ENCODE measurements at places on chromosomes 16 and 17.

DNA sequence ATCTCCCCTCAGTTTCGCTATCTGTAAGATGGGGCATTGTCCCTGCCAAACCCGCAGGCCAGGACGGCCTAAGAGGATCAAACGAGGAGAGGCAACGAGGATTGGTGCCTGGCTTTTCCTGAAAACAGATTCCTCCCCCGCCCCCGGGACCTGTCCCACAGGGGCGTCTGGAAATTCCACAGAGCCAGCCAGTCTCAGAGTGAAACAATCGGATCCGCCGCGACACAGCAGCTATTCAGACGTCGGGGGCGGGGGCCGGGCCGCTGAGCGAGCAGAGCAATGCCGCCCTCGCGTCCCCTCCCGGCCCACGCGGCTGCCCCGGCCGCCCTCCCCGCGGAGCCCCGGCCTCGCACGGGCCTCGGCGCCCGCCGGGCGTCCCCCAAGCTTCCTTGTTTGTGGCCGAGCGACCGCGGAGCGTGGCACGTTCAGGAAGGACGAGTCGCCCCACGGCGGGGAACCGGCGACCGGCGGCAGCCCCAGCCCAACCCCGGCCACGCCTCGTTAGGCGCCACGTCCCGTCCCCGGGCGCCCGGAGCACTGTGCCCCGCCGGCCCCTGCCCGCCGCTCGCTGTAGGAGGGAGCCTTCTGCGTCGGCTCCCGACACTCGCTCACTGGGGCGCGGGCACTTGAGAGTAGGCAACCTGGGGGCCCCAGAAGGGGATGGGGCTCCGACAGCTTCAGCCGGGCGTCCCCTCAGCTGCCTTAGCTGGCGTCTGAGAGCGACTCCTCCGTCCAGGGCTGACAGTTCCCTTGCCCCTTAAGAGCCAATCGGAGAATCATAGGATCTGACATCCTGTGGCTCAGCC, 29.6 kb upstream of the PHOSPHO1 start:
- no peak for DNase-seq

DNA sequence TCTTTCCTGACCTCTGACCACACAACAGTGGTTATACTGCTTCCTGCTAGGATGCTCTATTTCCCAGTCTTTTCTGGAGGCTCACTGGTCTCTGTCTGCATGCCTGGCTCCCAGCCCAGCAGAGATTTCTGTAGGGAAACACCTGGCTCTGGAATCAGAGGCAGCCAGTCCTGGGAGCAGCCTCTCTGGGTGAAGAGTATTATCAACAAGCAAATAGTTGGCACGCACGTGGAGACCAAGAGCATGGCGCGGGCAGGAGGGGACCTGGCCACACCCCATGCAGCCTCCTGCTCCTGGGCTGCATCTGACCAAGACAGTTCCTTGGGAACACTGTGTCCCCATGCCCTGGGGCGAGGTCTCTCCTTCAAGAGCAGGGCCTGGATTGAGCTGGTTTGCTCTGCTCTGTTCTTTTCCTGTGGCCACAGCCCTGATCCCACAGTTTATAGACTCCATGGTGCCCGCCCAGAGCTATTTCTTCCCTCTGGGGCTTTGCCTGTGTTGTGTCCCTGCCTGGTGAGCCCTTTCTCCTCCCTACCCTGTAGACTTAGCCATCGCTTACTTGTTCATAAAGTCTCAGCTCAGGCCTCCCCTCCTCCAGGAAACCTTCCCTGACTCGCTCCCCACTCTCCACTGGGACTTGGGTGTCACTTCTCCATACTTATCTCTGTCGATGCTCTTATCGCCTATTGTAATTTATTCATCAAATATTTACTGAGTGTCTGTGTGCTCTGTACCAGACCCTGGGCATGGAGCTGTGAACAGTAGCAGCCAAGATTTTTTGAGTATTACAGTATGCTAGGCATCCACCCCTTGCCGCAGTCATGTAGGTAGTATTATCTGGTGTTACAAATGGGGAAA, 60.6 kb downstream of the SCNN1B start:
- no peak for DNase-seq

DNA sequence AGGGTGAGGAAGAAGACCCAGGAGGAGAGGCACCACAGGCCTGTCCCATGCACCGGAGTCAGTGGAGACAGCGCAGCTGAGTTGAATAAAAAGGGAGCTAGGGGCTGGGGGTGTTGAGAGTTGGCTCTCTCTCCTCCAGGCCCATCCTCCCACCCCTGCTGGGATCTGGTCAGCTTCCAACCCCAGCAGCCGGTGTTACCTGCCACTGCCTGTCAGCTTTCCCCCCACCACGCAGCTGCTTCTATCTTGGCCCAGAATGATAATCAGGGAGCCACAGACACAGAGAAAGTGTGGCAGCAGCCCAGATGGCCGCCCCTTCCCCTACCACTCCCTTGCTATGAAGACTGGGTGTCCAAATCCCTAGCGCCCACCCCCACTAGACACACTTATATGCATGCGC, 120.6 kb upstream of the RPL38 start:
- DNase-seq: no peak

DNA sequence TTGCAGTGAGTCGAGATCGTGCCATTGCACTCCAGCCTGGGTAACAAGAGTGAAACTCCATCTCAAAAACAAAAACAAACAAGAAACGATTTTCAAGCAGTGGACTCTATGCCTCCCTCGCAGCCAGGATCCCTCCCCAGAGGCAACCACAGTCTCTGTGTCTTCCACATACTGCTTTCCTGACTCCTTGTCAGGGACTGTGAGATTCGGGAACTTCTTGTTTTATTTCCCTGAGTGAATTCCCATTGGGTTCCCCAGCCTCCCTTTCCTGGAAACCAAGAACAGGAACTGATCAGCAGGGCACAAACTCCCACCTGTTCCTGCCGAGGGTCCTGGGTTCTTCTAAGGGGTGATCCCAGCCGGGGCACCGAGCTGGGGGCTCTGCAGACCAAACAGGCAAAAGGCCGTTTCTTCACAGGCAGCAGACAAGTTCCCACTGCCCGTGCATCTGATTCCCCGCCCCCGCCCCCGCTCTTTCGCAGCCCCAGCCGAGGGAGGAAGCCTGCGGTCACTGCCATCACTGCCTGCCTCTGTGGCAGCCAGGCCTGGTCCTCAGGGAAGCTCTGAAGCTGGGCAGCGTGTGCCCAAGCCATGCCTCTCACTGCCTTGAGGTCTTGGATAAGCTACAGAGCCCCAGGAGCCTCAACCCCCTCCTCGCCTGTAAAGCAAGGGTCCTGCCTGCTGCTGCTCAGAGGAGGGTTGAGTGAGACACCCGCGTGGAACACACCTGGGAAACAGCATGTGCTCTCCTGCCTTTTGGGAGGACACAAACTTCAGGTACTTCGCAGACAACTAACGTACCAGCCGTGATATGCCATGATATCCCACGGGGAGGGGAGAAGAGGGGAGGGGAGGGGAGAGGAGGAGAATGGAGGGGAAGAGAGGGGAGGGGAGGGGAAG, 5.5 kb upstream of the PIEZO1 start:
- DNase-seq: no peak

GRCh38 chr16:49810831-49811230, 45.1 kb downstream of the ZNF423 start:
- DNase-seq: no peak

GRCh38 chr16:81676883-81677737, 102.0 kb upstream of the PLCG2 start:
- DNase-seq: no peak

DNA sequence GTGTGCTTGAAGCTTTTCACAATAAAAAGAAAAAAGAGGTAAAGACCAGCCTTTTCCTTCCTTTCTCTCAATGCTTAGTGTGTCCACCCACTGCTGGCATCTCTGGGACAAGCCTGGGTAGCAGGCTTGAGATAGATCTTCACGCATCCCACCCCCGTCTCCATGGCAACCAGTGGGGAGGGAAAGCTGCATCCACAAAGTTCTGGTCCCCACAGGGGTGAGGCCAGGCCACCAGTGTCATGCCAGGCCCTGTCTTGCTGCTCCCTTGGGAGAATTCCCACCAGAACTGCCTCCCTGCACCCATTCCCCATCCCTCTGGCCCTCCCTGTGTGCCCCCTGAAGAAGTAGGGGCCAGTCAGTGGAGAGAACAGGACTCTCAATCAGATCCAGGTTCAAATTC, 259.9 kb downstream of the MRTFB start:
- no peak for DNase-seq

GRCh38 chr16:83903751-83904150, 4.8 kb downstream of the MLYCD start:
- no peak for DNase-seq

DNA sequence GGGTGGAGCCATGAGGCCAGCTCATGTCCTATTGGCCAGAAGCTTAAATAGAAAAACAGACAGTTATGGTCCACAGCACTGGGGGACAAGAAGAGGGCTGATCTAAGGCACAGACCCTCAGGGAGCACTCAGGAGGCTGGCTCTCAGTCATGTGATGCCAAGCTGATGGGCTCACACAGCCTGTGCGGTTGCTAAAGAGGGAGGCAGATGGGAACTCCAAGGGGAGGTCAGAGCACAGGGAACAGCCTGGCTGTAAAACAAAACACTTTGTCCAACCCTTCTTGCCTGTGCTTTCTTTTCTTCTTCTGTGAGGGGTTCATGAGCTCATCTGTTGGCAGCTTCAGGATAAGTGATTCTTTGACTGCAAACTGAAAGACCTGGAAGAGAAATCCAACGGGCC, 27.2 kb downstream of the CNTNAP1 start:
- no peak for DNase-seq

- no peak for DNase-seq
These were observed 9.7 kb upstream of the ALOX15B start for GRCh38 chr17:8029121-8029520.

DNA sequence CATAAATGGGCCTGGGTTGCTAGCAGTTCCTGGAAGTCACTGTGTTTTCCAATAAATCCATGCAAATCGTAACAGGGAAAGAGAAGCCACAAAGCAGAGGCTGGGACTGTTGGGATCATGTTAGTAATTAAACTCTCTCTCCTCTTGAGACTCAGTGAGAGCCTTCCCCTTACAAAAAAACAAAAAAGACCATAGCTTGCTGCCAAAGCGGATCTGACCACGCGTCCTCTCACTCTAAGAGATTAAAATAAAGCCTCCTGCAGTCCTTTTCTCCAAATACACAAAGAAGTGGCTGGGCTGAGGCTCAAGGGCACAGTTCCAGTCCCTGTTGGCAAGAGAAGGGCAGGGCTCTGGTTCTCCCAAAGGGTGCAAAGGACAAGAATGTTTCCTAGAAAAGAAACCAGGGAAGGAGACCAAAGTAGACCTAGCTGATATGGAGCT, 38.5 kb downstream of the PIGL start:
- DNase-seq: no peak

- no peak for DNase-seq
These were observed 18.9 kb downstream of the TEX2 start for GRCh38 chr17:64244165-64244564.

GRCh38 chr17:1168533-1169220, 11.1 kb downstream of the ABR start:
- DNase-seq: no peak

GRCh38 chr16:47448830-47449575, 11.9 kb downstream of the ITFG1 start:
- DNase-seq: no peak

- no peak for DNase-seq
These were observed 1.9 kb upstream of the CLEC19A start for GRCh38 chr16:19283637-19284036.

DNA sequence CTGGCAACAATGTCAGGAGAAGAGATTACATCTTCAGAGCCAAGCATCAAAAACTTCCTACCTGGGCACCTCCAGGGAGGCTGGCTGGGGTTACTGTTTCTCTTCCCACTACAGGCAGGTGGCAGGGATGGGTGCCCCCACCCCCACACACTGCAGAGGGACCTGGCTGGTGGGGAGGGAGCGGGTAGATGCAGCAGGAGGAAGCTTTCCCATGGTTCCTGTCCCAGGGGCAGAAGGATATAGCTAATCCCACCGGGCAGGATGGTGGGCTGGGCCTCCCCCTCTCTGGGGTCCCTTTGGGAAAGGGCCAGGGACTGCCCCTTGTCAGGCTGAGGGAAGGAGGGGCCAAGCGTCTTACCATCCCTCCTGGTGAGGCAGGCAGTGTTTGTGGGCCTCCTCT, 16.7 kb upstream of the MTMR4 start:
- no peak for DNase-seq

GRCh38 chr17:72266112-72266775, 145.4 kb downstream of the SOX9 start:
- DNase-seq: no peak

- DNase-seq: no peak
These were observed 44.2 kb downstream of the MARF1 start for GRCh38 chr16:15598648-15599190.

- DNase-seq: no peak
These were observed 92.5 kb upstream of the HAS3 start for GRCh38 chr16:69012906-69013305.

GRCh38 chr16:23296994-23297393, 5.1 kb upstream of the SCNN1B start:
- no peak for DNase-seq

GRCh38 chr17:81863833-81864768, 3.8 kb upstream of the P4HB start:
- DNase-seq: no peak

DNA sequence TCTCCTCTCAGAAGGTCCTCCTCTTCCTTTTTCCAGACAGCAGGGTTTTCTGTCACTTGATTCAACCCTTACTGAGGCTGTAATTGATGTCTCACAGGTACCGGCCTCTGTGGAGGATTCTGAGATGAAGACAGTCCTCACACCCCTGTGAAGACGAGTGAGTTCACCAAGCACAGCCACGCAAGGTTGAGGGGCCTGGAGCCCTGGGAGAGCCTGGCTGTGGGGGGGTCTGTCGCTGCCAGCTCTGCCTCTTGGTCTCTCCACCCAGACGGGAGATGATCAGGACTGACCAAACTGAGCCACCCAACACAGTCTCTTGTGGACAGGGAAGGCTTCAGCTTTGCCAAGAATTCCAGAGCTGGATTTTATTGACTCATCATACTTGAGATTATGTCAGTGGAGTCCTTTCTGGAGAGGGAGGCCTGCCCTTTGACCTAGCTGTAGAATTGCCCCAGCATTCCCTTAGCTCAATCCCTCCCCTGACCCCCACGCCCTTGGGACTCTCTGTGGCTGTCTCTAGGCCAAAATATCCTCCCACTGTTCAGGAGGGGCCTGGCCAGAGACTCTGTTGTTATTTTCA, 51.1 kb upstream of the CRHR1 start:
- DNase-seq: no peak

- DNase-seq: no peak
These were observed 5.0 kb upstream of the FADS6 start for GRCh38 chr17:74898376-74898946.

DNA sequence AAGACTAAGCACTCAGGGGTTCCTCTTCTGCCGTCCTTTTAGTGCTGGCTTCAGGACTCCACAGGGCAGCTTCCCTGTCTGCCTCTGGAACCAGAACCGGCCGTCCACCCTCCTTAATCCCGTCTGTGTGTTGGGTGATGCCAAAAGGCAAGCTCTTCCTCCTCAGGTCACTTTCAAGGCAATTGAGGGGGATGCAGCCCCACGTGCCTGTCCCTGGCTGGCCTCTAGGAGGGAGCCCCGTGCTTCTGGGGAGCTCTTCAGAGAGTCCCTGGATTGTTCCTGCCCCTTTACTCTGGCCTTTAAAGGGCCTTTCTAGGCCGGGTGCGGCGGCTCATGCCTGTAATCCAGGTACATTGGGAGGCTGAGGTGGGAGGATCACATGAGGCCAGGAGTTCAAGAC, 77.1 kb downstream of the CRISPLD2 start:
- no peak for DNase-seq

All from esophagus muscularis mucosa (tissue), 4 donors.